ENCODE measurements at places on chromosomes 7 and 10.

DNA sequence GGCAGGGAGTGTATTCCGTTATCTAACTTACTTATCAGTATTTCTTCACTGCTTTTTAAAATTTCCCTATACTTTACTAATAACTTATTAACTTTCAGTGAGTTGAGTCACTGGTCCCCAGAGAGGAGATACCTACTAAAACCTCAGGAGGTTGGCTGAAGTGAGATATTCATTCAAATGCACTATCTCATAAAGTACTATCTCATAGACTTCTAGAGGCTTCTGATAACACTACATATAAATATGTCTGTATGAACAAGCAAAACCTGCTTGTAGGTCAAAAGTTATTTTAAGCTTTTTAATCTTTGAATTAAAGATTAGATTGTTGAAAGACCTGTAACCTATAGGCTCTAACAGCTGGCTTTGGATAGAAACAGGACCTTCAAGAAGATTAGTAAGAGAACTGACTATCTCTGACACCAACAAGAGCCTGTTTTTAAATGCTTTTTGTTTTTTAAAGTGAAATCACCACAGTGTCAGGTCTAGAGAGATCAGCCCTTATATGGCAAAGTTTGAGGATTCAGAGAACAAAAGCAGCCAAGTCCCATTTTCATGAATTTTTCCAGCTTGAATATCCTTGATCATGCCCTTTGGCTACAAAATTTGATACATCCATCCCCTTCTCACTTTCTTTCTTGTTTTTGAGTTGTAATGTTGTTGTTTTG is 242.2 kb downstream of the ARL4A start:
- DNase-seq, result no peak

GRCh38 chr10:20041931-20042330 is 225.7 kb downstream of the PLXDC2 start:
- DNase-seq, result no peak

GRCh38 chr10:132654708-132655661 is 117.4 kb downstream of the INPP5A start:
- peak; percentile 11 for DNase-seq

DNA sequence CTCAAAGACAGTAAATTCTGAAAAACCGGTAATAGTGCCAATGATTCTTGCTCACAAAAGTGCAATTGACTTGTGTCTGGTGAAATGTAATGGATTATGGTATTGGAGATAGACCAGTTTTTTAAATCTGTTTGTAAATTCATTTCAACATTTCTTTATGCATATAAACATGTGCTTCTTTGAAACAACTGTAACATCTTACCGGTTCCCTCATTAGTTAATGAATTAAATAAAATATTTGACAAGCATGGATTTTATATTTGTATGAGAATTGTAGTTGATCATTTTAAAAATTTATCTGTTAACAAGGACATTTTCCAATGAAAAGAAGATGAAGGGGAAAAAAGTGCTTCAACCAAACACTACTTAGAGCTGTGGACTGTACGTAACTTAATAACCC is 21.0 kb upstream of the APBB1IP start:
- DNase-seq, result no peak

DNA sequence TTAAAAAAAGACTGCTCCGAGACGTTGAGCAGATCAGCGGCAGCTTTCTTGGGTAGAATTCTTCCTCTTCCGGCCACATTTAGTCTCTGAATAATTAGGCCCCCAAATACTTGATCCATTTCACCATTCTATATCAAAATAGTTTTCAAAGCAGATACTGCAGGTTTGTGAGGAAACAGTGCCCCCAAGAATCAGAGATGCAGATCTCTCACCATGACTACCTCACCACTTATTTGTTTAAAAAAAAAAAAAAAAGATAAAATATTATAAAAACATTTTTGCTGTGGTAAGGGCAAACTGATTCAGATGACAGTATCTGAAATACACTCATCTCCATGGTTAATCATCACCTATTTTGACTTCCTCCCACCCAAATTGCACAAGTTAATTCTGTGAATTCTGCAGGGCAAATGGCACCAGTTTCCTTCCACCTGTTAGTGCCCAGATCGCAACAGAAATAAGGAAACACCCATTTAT is 210.4 kb downstream of the FAM107B start:
- no peak for DNase-seq

DNA sequence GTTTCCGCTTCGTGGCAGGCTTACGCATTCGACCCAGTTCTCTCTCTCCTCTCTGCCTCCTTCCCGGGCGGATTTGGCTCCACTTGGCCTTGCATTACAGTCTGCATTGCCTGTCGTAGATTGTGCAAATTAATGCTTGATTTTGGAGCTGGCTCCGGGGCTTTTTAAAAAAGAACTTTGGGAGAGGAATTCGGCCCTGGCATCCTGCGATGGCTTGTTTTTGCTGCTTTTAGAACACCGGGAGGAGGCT is 767 bp downstream of the EIF4EBP2 start:
- DNase-seq, result no peak

- peak; percentile 42 for DNase-seq
Measured at GRCh38 chr7:128459394-128459878, 3.8 kb downstream of the HILPDA start.

GRCh38 chr7:66905689-66906088 is 15.3 kb upstream of the TMEM248 start:
- DNase-seq, result no peak

All from activated naive CD4-positive, alpha-beta T cell (primary cell).